ENCODE measurements at places on chromosomes 2 and 18.

DNA sequence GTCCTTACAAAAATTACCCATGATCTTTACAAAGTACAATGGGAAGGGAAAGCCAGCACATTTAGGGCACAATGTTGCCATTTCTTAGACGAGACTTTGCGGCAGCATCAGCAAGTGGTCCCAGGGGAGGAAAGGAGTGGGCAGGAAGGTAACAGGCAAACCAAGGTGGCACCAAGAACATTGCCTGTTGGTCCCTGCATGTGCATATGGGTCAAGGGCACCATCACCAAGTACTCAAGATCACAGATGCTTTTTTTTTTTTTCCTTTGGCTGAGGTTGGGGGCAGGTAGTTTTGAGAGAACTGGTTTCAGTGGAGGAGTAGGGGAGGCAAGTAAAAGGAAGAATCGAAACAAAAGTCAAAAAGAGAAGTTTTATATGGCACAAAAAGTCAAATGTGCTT, 752 bp upstream of the CYTIP start:
- DNase-seq: no peak

- DNase-seq: peak; percentile 95
These were observed 8.5 kb upstream of the NARS1 start for GRCh38 chr18:57630002-57630753.

DNA sequence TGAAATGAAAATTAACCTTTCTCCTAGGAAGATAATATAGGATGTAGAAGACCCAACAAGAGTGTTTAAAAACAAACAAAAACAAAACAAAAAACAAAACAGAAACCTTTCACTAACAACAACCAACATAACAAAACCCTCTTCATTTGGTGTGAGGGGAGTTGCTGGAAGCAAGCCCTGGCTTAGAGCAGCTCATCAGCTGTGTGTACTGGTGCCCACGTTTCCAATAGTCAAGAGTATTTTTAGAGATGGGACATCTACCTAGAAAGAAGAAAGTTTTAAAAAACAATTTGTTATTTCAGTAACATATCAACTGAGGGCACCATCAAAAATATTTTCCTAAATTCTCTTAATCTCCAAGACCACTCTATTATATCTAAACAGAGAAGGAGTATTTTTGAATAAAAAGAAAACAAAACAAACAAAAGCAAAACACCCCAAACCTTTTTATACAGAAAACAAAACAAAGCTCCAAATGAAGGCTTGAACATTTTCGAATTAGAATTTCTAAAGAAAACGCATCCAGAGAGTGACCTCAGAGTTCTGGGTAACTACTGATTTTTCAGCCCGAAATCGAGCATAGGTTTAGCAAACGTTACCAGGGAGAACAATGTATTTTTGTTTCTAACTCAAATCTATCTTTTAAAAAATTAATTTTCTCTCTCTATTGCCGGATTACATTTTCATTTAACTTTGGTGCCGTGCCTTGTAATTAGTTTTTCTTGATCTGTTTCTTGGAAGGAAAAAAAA, 134.6 kb downstream of the INSIG2 start:
- no peak for DNase-seq

DNA sequence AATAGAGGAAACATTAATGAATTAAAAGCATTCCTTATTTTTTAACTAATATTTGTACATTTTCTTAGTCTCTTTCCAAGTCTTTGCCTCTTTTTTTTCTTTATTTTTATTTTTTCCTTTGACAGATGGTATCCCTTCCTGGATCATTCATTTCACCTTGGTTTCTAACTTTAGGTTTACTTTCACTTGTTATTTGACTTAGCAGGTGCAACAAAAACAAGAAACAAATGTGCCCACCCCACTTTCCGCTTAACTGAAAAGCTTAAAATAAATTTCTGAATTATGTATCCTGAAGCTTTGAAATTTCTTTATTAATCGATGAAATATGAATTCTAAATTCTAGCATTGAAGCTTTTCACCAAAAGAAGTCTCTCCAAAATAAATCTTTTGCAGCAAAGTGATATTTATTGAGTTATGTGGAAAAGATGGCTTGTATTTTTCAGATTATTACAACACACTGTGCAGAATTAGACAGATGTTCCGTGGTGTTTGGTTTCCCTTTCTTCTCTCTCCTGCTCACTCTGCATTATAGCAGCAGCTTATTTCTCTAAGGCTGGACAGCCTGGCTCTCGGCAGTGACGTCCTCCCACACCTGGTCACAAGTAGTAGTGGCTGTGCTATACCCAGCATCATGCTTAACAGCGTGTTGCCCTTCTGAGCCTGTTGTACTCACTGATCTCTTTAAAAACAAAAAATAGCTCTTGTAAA, 99.1 kb upstream of the ZNF397 start:
- DNase-seq: no peak

DNA sequence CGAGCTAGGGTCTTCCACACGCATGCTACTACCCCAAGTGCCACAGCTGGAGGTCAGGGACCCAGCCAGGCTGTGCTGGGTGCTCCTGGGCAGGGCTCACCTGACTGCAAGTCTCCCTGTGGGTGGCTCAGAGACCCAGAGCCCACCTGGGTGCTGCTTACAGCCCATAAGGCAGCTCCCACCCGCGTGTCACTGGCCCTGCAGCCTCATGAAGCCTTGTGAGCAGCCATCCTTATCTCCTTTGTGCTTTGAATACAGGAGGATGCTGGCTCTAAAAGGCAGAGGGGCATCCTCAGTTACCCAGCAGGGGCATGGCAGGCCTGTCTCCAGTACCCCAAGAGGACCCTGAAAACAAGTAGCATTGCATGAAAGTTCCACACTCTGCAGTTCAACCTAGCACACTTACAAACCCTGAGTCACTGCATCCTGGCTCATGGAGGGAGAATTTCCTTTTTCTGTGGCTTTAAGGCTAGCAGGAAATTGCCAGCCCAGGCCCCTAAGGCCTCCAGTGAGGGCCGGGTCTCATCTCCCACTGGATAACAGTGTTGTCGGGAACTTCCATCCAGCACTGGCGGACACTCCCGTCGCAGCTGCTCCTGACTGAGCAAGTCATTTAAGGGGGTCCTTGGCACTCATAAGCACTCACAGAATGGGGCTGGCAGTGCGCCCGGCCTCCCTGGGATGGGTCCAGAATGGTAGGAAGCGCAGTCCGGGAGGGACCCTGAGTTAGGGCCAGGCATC, 137.1 kb downstream of the RPIA start:
- DNase-seq: no peak

DNA sequence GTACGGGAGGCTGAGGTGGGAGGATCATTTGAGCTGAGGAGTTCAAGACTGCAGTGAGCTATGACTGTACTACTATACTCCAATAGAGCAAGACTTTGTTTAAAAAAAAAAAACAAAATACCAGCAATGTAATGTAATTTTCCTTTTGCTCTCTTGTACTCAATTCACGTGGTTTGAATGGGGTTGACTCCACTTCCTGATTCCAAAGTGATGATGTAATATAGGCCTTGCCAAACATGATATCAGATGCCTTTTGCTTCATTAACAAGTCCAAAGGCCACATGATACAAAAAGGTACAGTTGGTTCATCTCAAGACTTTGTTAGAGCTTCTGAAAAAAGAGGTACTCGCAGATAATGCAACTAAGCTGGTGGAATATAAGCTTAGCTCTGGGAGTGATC, 321.8 kb downstream of the ZEB2 start:
- DNase-seq: peak; percentile 12

DNA sequence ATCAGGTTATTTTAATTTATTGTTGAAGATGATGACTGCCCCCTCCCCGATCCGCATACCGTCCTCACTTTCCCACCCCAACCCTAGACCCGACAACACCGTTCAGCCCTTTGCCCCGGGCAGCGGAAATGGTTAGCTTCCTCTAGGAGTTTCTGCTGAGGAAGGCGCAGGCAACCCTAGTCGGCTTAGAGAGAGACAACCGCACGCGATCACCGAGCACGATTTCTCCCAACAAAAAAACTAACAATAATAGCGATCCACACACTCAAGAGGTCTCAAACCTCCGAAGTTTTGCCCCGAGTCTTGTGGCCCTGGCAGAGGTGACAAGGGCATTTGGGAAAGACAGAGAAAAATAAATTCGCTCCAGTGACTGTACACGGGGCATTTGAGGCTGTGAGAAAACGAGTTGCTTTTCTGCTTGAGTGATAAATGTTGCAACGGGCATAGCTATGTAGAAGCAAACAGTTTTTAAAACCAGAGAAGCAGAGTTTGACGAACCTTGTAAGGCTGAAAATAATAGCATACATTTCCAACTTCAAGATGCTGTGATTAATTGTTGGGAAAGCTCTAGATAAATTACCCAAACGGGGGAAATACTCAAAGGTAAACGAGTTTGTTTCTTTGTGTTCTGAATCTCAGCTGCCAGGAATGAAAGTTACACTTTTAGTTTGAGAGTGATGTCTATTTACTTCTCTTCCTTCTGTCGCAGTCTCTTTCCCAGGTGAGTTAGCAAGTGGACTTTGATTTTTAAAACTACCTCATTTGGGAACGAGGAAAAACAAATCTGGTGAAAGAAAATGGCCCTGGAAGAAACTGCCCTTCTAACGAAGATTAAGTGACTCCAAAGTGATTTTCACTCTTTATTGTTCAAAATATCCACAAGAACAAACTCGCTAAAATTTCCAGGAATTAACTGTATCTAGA, 11.0 kb upstream of the SIX3 start:
- no peak for DNase-seq

GRCh38 chr18:11066038-11066437, 83.3 kb downstream of the PIEZO2 start:
- DNase-seq: no peak

DNA sequence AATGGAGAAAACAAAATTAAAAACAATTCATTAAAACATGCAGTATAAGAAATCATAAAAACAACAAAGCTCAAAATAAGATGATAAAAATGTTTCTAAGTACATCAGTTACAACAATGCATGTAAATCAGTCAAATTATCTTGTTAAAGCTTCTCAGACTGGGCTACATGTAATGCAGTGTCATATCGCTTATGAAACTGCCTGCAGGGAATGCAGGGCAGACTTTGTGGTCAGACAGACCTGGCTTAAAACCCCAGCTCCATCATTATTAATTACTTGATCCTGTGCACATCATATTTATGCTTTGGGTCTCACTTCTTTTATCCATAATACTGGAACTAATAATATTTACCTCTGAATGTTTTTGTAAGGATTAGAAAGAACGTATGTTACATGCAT, 74.6 kb downstream of the PID1 start:
- no peak for DNase-seq

- no peak for DNase-seq
These were observed 72.9 kb downstream of the BIN1 start for GRCh38 chr2:127034051-127034450.

DNA sequence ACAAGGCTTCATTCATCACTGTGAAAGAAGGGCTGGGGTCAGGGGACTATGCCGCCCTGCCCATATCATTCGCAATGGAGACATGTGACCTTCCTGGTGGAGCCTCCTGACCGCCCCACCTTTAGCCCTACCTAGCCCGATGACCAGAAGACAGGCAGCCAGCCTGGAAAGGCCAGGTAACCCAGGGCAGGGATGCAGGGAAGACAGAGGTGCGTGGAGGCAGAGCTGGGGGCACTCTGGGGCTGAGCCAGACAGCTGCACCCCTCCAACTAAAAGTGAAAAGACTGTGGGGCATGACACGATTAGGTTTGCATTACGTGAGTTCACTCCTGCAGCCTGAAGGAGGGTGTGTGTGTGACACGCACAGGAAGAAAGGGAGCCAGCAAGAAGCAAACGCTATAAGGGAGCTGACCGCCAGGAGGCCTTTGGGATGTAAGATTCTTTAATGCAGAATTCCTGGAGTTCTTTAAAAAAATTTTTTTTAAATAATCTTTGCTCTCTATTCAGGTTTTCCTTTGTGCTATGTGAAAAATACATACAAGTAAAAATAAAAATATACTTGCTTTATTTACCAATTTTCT, 3.7 kb upstream of the HES6 start:
- DNase-seq: no peak

GRCh38 chr2:136019306-136019705, 33.9 kb upstream of the DARS1 start:
- DNase-seq: no peak

DNA sequence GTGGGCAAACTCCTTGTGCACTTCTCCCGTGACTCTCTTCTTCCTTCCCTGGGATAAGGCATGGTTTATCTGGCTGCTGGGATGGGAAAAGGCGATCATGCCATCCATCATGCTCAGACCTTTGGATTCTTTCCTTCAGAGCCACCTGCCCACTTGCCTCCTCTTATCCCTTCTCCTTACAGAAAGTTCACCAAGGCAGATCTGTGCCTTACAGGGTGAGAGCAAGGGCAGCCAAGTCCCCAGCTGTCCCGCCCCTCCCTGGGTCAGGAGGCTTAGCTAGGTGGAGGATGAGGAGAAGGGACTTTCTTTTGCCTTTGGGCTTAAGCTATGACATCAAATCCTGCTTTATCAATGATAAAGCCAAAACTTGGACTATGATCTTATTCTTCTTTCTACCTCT, 47.6 kb downstream of the KCNE4 start:
- no peak for DNase-seq

DNA sequence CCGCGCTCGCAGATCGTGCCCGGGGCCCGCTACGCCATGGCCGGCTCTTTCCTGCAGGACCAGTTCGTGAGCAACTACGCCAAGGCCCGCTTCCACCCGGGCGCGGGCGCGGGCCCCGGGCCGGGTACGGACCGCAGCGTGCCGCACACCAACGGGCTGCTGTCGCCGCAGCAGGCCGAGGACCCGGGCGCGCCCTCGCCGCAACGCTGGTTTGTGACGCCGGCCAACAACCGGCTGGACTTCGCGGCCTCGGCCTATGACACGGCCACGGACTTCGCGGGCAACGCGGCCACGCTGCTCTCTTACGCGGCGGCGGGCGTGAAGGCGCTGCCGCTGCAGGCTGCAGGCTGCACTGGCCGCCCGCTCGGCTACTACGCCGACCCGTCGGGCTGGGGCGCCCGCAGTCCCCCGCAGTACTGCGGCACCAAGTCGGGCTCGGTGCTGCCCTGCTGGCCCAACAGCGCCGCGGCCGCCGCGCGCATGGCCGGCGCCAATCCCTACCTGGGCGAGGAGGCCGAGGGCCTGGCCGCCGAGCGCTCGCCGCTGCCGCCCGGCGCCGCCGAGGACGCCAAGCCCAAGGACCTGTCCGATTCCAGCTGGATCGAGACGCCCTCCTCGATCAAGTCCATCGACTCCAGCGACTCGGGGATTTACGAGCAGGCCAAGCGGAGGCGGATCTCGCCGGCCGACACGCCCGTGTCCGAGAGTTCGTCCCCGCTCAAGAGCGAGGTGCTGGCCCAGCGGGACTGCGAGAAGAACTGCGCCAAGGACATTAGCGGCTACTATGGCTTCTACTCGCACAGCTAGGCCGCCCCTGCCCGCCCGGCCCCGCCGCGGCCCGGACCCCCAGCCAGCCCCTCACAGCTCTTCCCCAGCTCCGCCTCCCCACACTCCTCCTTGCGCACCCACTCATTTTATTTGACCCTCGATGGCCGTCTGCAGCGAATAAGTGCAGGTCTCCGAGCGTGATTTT, 7.6 kb downstream of the TBR1 start:
- DNase-seq: no peak

DNA sequence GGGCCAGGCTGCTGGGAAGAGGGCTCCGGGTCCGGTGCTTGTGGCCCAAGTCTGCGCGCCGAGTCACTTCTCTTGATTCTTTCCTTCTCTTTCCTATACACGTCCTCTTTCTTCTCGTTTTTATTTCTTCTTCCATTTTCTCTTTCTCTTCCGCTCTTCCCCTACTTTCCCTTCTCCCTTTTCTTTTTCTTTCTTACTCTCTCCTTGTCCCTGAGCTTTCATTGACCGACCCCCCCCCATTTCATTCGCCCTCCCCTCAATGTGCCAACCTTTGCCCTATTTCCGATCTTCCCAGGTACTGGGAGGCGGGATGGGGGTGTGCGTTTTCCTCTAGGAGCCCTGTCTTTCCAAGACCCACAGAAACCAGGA, 1.8 kb downstream of the ONECUT2 start:
- DNase-seq: no peak
